ENCODE measurements at places on chromosomes 11 and 22. TPM values are rescaled to one million over a fixed set of nuclear protein-coding genes. Genes with fewer than 3 reads are reported as not detected.

The USH1C gene
- not detected for total RNA-seq

The DRD2 gene
- total RNA-seq: not detected

The SLCO2B1 gene
- 52.0 TPM for total RNA-seq

The FGF4 gene
- 17.3 TPM for total RNA-seq

The BRSK2 gene
- total RNA-seq: 2.4 TPM

The FOXR1 gene
- not detected for total RNA-seq

The SNAP29 gene
- total RNA-seq: 19.0 TPM

The GSTT2 gene
- total RNA-seq: not detected

The PHLDB1 gene
- total RNA-seq: 299 TPM

The MS4A12 gene
- not detected for total RNA-seq

The GSTT2B gene
- total RNA-seq: 0.66 TPM

The EHF gene
- 0.22 TPM for total RNA-seq

Measured in tibial nerve (tissue), 4 donors.